ENCODE measurements at places on chromosomes 4 and X.
A peak's percentile ranks its signal among the peaks of the same experiment; 100 is the strongest.

DNA sequence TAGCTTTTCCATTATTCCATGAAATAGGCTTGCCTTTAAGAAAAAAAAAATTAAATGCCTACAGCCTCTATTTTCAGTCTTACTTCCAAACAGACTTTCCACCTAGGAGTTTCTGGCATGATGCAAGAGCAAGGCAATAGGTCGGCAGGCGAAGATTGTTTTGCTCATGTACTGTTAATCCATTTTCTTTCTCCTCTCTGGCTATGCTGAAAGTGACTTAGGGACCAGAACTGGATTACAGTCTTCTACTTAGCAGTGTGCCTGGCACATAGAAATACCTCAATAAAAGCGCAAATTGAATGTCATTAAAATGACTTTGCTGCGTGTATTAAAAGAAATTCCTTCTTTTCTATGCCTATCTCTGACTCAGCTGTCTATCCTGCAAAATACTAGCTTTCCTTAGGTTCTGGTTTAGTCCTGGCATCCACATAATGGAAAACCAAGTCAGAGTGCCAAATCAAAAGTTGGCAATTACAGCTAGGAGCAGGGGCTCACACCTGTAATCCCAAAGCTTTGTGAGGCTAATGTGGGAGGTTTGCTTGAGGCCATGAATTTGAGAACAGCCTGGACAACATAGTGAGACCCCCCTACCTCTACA, 51.9 kb downstream of the CC2D2A start:
- peak; percentile 58 for ATAC-seq

DNA sequence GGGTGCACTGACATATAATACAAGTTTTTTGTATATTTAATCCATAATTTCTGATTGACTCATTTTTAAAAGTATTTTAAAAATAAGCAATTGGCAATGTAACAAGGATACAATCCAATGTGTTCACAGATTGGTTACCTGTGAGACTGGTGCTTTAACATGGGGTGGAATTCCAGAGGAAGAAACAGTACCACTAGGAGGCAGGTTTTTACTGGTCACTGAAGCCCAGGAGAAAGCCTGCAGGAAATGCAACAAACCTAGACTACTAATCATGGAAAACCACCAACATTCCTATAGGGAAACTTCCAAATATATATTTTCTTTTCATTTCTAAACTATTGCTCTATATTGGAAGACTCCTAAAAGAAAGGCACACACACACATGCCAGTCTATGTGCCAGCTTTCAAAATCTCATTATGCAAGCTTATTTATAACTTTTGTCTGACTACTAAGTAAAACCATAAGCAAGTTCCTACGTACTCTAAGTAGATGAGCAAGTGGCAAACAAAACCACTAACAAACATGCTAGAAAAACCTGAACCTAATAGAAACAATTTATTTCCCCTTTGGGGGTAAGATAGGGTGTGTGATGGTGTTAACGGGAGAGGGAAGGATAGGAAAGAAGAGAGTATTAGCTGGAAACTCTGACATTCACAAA, 19.2 kb downstream of the G3BP2 start:
- peak; percentile 23 for ATAC-seq

DNA sequence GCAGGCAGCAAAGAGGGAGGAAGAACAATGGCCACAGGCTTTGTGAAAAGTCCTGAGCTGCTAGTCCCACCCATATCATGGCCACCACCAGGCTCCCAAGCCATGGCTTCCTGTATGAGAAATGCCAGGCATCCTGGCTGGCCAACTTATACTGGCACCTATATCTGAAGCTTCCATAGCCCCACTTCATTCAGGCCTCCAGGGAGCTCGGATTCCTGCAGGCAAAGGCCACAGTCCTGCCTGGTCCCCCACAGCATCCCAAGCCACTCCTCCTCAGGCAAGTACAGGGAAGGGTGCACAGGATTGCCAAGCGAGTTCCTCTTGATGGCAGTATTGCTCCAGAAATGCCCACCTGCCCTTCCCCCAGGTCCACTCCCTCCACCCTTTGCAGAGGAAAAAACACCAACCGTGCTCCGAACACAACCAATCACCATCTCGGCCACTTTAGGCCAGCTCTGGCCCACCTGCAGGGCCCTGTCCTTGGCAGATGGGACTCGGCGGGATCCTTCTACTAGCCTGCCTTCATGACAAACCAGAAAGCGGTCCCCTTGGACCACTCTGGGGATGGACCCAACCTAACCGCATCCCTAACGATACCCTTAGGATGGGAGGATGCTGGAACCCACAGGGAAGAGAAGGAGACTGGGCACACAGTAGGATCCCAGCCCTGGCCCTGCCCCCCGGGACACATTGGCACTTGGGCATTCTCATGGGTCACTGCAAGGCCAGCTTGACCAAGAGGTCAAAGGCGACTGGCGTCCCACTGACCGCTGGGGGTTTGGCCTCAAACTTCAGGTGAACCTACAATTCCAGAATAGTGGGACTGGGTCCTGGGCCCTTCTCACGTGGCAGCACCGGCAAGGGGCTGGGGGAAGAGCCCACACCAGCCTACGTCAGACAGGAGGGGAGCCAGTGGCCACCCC, 220.4 kb upstream of the AGTR2 start:
- no peak for ATAC-seq

GRCh38 chr4:78370631-78371372, 180.8 kb upstream of the ANXA3 start:
- no peak for ATAC-seq

DNA sequence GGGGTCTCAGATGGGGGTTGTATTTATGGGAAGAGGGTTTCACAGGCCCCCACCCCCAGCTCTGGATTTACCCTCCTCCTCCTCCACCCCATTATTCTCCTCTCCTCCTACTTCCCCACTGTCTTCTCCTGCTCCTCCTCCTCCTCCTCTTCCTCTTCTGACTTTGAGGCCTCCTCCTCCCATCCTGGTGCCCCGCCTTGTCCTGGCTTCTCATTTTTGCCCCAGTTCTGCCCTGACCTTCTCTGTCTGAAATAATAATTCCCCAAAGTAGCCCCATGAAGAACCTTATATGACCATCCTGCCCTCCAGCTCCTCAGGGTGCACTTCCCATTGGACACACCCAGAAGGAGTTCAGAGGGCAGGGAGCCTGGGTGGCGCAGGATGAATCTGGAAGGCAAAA, 351.4 kb upstream of the GATB start:
- ATAC-seq: no peak

DNA sequence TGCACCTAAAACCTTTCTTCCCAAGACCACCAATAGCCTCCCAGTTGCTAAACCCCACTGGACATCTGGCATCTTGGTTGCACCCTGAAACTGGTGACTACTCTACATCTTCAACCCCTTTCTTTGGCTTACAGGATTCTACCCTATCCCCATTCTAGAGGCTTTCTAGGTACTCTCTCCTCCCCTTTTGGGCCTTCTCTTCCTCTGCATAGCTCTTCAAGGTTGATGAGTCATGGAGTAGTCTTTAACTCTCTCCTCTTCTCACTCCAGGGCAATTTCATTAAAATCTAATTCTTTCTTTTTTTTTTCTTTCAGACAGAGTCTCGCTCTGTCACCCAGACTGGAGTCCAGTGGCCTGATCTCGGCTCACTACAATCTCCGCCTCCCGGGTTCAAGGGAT, 16.8 kb downstream of the APOO start:
- no peak for ATAC-seq

DNA sequence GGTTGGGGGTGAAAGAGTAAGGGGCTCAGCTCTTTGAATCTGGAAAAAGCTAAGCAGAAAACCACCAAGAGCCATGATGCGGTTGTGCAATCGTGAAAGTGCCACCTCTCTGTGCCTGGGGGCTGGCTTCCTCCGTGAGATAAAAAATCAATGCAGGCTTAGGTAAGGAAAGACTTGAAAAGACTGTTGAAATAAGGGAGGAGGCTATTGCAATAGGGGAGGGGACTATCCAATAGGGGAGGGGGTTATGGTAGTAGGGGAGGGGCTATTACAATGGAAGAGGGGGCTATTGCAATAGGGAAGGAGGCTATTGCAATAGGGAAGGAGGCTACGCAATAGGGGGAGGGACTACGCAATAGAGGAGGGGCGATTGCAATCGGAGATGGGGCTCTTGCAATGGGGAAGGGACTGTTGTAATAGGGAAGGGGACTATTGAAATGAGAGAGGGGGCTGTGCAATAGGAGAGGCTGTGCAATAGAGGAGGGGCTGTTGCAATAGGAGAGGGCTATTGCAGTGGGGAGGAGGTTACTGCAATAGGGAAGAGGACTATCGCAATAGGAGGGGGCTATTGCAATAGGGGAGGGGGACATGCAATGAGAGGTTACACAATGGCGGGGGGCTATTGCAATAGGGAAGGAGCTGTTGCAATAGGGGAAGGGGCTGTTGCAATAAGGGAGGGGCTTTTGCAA, 162.3 kb upstream of the PSAPL1 start:
- ATAC-seq: peak; percentile 61

GRCh38 chrX:65596270-65597034, 61.9 kb upstream of the LAS1L start:
- peak; percentile 14 for ATAC-seq

GRCh38 chr4:12881945-12882584, 602.1 kb downstream of the RAB28 start:
- no peak for ATAC-seq

DNA sequence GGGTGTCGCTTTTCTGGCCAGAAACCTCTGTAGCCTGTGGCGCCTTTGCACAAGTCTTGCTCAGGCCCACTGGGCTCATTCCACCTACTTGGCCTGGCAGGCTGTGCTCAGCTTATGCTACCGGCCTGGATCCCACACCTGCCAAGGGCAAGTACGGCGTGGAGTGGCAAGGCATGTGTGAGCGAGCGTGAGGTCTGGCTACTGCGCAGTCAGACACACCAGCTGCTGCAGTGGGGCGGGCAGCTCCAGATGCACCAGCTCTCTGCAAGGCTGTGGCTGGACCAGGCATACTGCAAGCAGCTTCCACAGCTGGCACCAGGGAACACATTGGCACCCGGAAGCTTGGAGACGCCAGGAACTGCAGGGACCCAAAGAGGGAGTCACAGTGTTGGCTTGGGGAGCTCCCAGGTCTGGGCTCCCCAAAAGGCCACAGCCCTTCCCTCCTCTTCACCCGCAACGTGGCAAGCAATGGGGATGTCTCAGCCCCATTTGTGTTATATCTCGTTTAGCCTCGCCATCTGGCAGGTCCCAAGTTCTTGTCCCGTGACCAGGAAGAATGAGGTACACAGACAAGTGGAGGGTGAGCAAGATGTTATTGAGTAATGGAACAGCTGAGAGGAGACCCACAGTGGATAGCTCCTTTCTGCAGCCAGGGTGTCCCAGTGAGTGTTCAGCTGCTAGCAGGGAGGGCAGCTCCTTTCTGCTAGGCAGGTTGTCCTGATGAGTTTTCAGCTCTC, 3.8 kb upstream of the FBXW7 start:
- no peak for ATAC-seq

DNA sequence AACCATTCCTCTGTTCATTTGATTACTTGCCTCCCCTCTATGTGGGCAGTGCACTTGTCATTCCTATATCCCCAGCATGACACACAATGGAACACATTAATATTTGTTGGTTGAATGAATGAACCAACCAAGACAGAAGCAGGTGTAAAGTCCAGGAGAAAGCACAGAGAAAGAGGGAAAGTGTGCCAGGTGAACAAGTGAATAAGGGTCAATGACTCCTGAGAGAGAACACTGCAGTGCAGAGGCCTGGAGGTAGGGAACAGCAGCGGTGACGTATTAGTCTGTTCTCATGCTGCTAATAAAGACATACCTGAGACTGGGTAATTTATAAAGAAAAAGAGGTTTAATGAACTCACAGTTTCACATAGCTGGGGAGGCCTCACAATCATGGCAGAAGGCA, 53.1 kb downstream of the USP46 start:
- no peak for ATAC-seq

DNA sequence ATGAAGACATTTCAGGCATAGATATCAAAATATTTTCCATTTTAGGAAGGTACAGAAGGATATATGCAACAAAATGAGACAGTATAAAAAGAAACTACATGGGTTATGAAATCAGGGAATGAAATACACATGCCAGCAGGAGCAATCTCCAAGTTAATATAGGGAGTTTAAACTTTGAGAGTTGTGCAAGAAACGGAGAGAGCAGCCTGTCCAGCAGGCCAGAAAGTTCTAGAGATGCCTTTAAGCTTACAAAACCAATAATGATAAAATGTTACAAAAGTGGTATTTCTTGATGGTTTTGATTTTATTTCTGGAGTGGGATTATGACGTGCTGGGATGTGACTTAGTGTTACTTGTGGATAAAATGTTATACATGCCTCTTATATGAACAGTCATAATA, 2047.9 kb downstream of the ARAP2 start:
- ATAC-seq: no peak

DNA sequence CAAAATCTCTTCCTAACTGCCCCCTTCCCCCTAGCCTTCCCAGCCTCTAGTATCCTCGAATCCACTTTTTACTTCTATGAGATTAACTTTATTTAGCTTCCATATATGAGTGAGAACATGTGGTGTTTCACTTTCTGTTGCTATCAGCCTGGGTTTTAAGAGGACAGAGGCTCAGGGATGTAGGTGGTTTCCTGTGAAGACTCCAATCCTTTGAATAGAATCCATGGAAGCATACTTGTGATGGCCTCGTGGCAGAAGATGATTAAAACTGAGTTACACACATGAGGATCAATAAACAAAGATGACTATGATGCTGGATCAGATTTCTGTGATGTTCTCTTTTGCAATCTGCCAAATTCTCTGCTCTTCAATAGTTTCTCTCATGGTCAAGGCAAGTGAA, 29.8 kb downstream of the CD99L2 start:
- no peak for ATAC-seq

GRCh38 chrX:77119706-77120105, 327.5 kb upstream of the FGF16 start:
- ATAC-seq: no peak

DNA sequence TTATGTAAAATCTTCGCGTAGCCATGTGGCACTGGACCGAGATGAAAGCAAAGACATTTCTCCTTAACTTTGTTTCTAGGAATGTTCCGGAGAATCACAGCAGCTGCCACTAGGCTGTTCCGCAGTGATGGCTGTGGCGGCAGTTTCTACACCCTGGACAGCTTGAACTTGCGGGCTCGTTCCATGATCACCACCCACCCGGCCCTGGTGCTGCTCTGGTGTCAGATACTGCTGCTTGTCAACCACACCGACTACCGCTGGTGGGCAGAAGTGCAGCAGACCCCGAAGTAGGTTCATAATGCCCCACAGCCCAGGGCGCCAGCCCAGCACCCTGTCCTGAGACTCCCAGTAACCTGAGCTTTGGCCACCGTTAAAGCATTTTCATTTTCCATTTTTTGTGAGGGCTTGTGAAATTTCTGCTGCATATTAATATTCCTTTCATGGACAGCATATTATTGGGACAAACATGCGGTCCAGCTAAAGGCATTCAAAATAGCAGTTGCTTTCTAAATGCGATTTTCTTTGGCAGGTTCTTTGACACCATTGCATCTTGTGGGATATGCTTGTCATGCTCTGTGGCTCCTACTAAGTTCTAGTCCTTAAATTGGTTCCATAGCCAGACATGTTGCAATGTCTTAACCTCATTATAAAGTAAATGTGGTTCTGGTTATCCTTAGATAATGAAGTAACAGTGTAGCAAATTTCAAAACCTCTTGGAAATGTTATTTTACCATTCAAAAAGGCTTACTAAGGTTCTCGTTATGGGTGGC, 49.1 kb upstream of the MSANTD1 start:
- ATAC-seq: no peak

GRCh38 chr4:45554423-45554822, 569.4 kb downstream of the GABRG1 start:
- no peak for ATAC-seq

Data from motor neuron (in vitro differentiated cells).